T-helper 17 cell (primary cell): ENCODE measurements at places on chromosomes 1 and 21. TPM values are rescaled to one million over a fixed set of nuclear protein-coding genes. Genes with fewer than 3 reads are reported as not detected.

The SPAG17 gene
- total RNA-seq: not detected

The SRGAP2C gene
- 31.7 TPM for total RNA-seq

The CROCC gene
- 55.9 TPM for total RNA-seq

The PLA2G2A gene
- not detected for total RNA-seq

The PRKAA2 gene
- total RNA-seq: not detected

DNA sequence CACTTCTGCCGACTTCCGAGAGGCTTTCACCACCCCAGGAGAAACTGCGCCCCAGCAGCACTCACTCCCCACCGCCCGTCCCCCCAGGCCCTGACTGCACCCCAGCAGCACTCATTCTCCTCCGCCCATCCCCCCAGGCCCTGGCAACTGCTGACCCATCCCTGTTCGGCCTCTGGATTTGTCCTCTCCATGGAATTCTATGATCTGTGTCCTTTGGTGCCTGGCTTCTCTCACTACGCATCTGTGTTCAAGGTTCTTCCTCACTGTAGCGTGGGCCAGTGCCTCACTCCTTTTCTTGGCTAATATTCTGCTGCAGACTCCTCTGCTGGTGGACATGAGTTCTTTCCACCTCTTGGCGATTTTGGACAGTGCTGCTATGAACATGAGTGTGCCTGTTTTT lies 121.8 kb upstream of the ARHGEF16 start:
- DNase-seq: no peak

GRCh38 chr1:156504821-156505678 lies 4.5 kb upstream of the MEF2D start:
- DNase-seq: peak; percentile 92

DNA sequence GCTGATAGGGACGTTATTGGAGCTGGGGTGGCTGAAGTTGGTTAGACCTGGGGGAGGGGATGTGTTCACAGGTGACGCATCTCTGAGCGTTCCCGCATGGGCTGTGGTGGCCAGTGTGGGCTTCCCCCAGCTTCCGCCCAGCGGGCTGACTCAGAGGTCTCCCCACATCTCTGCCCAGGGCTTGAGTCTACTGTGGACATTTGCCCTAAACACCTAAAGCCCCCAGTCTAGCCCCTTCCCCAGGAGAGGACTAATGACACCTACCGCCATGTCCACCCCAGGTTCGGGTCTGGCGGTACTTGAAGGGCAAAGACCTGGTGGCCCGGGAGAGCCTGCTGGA lies 2.0 kb downstream of the AGRN start:
- no peak for DNase-seq

- no peak for DNase-seq
These were observed 16.0 kb downstream of the LMNA start for GRCh38 chr1:156130578-156130942.

DNA sequence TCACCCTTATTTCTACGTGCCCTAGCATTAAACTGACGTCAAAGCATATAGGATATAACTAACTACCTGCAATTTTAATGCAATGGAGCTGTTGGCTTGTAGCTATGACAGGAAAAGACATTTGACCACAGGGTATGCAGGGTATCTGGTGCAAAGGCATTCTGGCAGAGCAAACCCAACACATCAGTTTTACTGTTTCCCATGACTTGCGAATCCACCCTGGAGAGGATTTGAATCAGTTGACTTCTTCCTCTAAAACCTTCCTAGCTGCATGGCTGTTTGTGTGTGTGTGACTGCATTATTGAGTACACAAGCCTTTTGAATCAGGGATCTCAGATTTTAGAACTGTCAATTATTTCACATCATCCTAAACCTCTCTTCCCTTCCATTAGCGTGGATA lies 41.7 kb upstream of the SYT14 start:
- no peak for DNase-seq

- no peak for DNase-seq
These were observed 172.7 kb downstream of the BRINP2 start for GRCh38 chr1:177343445-177343844.

- DNase-seq: no peak
These were observed 133.4 kb downstream of the DMRTB1 start for GRCh38 chr1:53592521-53592982.

GRCh38 chr1:104082221-104082620 lies 332.5 kb downstream of the AMY1C start:
- DNase-seq: no peak

GRCh38 chr1:11940260-11940921 lies 5.9 kb downstream of the PLOD1 start:
- no peak for DNase-seq
